ENCODE measurements at places on chromosomes 7 and 10.

GRCh38 chr10:132880128-132880981 lies 62.0 kb downstream of the CFAP46 start:
- DNase-seq = no peak

GRCh38 chr10:126580873-126581647 lies 89.4 kb downstream of the C10orf90 start:
- DNase-seq = no peak

DNA sequence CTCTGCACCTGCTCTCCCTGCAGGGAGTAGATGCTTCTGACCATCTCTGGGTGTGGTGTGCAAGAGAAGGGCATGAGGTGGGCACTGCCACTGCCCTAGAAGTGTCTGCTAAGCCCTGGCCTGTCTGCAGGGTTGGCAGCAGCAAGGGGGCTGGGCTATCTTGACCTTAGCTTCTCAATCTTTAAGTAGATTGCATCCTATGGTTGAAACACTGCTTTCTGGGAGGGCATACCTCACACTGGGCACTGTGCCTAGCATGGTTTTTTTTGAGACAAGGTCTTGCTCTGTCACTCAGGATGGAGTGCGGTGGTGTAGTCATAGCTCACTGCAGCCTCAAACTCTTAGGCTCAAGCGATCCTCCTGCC lies 54.9 kb downstream of the CLIP2 start:
- DNase-seq = peak; percentile 73

GRCh38 chr10:88651101-88651551 lies 13.1 kb upstream of the LIPF start:
- peak; percentile 82 for DNase-seq

DNA sequence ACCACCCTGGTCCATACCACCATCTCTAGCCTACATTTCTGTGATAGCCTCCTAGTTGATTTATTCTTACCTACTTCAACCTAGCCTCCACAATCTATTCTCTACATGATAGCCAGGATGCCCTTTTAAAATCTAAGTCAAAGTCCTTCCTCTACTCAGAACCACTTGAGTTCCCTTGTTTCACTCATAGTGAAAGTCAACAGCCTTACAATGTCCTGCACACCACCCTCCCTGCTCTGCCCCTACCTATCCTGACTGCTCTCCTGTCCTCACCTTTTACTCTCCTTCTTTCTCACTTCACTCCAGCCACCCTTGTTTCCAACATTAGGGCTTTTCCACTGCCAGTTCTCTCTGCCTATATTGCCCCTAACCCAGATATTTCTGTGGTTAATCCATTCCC lies 146.7 kb downstream of the GRM3 start:
- DNase-seq = no peak

GRCh38 chr10:34908481-34908880 lies 93.4 kb upstream of the PARD3 start:
- no peak for DNase-seq

- peak; percentile 74 for DNase-seq
Measured at GRCh38 chr10:85649461-85649860, 717.1 kb downstream of the GRID1 start.

DNA sequence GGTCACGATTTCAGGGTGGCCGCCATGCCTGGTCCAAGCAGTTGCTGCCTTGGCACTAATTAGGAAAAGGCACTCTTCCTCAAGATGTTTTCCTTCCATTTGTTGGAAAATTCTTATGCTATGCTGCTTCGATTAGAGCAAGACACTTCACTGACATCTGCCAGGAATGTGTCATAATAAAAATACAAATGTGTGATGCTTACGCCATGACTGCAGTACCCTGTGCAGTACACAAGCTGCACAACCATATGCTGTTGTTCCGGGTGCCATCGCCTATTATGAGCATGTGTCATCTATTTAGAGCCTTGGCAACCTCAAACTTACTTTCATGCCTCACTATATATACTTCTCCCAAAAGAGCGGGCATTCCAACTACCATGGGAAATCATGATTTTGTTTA lies 14.9 kb upstream of the MPP7 start:
- no peak for DNase-seq

DNA sequence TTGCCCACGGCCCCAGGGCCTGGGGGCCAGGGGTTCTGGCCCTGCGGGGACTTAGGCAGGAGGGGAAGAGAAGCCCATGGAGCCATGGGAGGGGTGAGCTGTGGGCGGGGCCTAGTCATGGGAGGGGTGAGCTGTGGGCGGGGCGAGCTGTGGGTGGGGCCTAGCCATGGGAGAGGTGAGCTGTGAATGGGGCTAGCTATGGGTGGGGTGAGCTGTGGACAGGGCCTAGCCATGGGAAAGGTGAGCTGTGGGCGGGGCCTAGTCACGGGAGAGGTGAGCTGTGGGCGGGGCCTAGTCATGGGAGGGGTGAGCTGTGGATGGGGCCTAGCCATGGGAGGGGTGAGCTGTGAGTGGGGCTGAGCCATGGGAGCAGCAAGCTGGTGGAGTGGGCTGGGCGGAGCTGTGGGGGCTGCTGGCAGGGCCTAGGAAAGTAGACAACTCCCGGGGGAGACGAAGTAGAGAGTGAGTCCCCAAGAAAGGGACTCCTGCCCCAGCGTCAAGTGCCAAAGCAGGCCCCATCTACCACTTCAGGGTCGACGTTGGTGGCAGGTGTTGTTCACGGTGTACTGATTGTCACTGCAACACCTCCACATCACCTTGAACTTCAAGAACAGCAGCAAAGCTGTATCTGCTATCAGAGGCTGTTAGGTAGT lies 19.2 kb upstream of the TTYH3 start:
- no peak for DNase-seq

GRCh38 chr7:102396710-102397019 lies 502 bp downstream of the PRKRIP1 start:
- DNase-seq = no peak

DNA sequence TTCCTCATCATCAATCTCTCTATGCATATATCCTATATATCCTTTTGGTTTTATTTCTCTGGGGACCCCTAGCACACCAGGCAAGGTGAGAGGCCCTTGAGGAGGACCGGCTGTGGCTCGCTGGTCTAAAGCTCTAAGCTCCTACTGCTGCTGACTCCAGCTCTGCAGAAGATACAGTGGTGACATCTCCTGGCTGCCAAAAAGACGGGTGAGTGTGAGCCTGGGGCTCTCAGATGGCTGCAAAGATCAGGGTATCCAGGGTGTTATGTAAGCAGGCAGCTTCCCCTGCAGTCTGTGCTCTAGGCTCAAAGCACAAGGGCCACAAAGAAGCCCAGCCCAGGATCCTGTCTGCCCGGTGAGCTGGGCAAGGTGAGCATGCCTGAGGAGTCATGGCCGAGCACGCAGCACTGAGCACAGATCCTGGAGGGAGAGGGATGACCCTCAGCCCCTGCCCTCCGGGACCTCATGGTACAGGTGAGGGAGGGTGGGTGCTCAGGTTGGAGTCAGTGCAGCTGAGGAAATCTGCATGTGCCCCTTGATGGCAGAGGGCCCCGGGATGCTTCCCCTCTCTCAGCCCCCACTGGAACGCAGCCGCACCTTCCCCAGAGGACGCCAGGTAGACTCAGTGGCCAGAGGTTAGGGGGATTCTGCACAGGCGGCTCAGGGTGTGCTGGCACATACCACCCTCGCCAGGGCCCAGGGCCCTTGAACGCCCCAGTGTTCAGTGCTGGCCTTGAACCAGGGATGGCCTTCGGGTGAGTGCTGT lies 95.4 kb upstream of the INSIG1 start:
- no peak for DNase-seq

GRCh38 chr10:71742301-71743088 lies 22.9 kb upstream of the C10orf105 start:
- no peak for DNase-seq

- peak; percentile 88 for DNase-seq
Measured at GRCh38 chr10:27360581-27361172, 120.1 kb upstream of the ACBD5 start.

GRCh38 chr7:54877683-54878082 lies 118.7 kb upstream of the SEC61G start:
- no peak for DNase-seq

DNA sequence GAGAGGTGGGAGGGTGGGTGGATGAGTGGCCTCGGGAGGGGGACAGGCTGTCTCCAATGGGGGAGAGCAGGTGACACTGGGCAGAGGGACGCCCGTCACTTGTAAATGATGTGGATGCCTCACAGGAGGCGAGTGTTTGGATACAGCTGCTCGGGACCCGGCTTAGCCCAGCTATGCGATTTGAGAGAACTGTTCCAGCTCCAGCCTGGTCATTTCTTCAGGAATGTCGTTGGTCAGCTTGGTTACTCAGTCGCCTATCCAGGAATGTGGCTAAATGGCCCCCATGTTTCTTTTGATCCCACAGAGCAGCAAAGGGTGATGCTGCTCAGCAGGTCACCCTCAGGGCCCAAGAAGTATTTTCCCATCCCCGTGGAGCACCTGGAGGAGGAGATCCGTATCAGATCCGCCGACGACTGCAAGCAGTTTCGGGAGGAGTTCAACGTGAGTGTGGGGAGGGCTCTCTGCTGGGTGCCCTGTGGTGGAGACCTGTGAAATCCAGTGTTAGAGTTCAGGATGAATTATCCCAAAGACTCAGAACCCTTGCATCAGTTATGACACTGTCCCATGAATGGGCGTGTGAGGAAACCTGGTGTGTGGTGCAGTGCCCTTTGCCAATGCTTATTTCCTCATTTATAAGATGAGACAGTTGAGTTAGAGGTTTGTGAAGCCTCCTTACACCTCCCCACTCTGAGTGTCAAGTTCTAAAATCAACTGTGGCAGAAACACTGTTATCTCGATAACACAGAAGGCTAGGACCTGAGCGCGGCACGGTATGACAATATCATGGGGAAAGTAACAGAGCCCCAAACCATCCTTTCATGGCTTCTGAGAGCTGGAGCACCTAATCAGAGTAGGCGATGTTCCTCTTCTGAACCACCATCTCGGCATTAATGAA lies 76.8 kb downstream of the MKI67 start:
- no peak for DNase-seq

GRCh38 chr10:132616170-132616995 lies 78.8 kb downstream of the INPP5A start:
- DNase-seq = no peak

GRCh38 chr10:60424971-60425370 lies 35.3 kb upstream of the ANK3 start:
- DNase-seq = no peak

DNA sequence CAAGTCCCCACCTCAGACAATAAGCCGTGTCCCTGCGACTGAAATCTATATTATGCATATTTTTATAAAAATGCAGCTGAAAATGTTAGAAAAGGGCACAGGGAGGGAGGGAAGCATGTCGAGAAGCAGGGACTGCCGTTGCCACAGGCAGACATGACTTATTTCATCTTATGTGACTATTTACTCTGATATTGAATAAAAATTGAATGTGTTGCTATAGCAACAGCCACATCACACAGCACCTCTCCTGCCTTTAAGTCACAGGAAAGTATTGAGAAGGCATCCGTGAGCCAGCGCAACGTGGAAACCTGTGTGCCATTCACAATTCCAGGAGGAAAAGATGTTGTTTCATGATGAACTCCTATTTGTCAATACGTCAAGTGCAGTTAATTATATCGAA lies 549.5 kb downstream of the DNAJB6 start:
- no peak for DNase-seq

DNA sequence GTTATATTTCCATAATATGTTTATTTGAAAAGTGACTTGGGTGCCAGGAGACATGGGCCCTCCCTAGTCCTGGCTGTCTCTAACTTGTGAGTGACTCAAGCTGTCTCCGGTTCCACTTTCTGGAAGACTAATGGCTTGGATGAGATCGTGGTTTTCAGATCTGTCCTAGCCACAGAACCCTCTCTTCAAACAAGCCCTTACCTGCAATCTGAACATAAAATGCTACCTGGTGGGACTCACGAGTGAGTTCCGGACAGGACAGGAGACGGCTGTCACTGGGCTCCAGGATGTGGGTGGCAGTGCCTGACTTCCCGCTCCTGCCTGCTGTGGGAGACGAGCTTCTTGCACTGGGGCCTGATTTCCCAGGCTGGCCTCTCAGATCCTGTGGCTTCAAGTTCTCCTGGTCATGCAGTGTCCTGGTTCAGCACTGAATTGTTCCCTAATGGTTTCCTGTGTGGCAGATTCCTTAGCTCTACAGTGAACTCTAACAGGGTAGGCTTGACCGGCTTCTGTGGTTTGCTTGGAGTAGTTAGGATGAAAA lies 26.0 kb upstream of the PFKFB3 start:
- DNase-seq = peak; percentile 57

DNA sequence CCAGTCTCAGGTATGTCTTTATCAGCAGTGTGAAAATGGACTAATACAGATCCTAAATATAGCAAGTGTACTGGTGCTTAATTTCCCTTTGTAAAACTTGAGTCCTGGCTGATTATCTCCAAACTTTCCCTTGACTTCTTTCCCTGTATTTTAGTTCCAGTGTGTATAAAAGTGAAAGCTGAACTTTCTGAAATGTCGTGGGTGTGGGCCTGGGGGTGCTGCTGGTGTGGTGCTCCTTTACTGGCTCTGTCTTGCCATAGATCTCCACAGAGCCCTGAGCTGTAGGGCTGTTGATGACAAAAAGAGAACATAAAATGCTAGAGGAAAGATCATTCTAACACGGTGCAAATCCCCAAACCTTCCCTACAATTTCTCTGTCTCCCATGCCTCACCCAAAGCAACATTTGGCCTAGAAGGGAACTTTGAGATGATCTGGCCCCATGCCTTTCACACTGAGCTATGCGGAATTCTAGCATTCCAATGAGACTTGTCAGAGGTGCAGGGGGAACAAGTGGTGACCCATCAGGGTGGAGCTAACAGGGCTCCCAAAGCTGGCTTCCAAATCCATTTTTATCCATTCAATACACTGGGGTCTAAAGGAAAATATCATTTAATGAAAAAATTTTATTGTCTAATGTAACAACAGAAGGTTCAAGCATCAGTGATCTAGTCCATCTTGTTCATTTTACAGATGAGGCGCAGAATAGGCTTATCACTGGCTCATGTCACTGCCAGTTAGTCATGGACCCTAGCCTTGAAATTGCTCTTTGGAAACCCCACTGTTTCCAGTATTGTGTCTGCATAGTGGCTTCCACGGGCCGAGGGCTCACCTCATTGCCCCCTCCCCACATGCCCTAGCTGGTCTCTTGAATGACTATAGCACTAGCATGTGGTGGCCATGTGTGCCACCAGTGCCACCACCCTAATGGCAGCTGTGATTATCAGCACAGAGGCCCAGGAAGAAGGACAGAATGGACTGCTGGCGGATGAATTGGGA lies 1000.9 kb downstream of the LRMDA start:
- DNase-seq = peak; percentile 85

Measured in astrocyte of the hippocampus (primary cell).